ENCODE measurements at places on chromosomes 3 and 15. TPM values are rescaled to one million over a fixed set of nuclear protein-coding genes. Genes with fewer than 3 reads are reported as not detected.
A peak's percentile ranks its signal among the peaks of the same experiment; 100 is the strongest.

GRCh38 chr15:94230883-94231722 lies at the start of gene MCTP2:
TSS of gene MCTP2 (plus strand) at chr15:94231561. CDS start at chr15:94298266, 66,705 bp downstream.
- peak; percentile 95 for DNase-seq

DNA sequence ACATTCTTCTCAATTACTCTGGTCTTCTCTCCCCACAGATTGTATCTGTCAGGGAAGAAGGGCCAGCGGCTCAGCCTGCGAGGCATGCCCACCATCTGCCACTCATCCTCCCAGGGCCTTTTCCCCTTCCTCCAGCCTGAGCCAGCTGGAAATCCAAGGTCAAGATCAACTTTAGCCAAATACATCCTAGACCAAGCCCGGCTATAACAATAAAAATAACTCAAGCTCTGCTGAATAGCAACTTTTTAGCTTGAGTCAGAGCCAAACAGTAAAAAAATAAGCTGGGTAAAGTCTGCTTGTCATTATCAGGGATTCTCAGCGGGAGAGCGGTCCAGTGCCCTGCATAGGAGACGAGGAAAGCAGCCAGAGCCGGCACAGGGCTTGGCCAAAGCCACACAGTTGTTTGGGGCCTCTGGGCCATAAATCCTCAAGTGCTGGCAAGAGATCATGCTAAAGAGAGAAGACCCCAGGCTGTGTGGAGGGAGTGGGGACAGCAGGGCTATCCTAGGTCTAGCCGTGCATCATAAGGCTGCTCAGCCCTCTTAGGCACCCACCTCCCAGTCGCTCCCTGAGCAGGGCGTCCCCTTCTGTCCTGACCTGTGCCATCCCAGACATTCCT lies 76.2 kb upstream of the HERC1 start:
- no peak for DNase-seq

CHRM5 gene
- total RNA-seq, result not detected

C3orf80 gene
- not detected for total RNA-seq

GPR149 gene
- total RNA-seq, result not detected

DNA sequence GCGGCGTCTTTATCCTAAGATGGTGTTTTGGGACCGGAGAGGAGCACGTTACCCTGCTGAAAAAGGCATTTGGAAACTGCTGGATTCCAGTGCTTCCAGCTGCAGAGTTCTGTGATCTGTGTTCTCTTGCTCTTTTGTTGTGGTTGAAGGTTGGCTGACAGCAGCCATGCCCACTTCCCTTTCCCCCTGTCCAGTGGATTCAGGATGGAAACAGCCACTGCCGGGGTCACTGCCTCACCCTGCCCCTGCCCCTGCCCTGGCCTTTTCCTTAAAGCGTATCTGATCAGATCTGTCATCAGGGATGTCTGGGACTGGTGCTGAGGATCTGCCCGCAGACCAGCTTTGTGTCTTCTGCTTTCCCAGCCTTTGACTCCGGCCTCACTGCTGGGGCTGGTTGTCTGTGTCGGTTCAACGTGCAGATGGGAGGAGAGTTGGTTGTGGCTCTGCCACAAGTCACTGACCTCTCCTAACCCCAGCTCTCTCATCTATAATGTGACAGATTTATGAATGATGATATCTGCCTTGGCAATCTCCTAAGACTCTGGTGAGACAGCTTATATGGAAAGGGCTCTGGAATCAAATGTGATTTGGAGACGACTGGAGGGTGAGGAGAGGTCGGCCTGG lies 219.4 kb upstream of the BHLHE40 start:
- no peak for DNase-seq

Measured in upper lobe of left lung (tissue), 6 donors.